Panc1 (cell line): ENCODE measurements at places on chromosomes 7 and 10. TPM values are rescaled to one million over a fixed set of nuclear protein-coding genes. Genes with fewer than 3 reads are reported as not detected.

VAX1 gene
- total RNA-seq, result 4.6 TPM

- no peak for DNase-seq
Measured at GRCh38 chr7:127389321-127389720, 3.2 kb downstream of the ZNF800 start.

- no peak for DNase-seq
Measured at GRCh38 chr7:128757203-128757602, 18.0 kb downstream of the CALU start.

GRCh38 chr10:61110936-61111335 is 167.0 kb upstream of the RHOBTB1 start:
- DNase-seq, result no peak
